HCEC 1CT (cell line): ENCODE measurements at places on chromosomes 2 and 18.
A peak's percentile ranks its signal among the peaks of the same experiment; 100 is the strongest.

DNA sequence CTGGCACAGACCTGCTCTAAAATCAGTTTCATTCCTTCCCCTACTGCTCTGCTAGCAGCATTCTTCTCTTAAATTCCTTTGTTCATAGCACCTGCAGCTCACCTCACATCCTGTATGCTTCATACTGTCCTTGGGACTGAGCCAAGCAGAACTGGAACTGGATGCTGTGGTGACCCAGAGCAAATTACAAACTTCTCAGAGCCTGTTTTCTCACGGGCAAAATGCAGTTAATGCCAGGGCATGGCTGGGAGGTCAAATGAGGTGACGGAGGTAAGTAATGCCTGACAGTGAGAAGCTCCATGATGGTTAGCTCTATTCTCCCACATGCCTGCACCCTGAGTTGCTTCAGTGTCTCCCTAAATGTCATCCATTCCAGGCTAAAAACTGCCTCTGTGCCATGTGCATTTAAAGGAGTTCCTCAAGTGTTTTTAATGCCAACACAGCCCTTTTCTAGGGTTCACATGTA, 29.7 kb downstream of the C2orf42 start:
- DNase-seq: no peak

- DNase-seq: peak; percentile 96
These were observed 17.2 kb upstream of the C2orf74 start for GRCh38 chr2:61144697-61145268.

DNA sequence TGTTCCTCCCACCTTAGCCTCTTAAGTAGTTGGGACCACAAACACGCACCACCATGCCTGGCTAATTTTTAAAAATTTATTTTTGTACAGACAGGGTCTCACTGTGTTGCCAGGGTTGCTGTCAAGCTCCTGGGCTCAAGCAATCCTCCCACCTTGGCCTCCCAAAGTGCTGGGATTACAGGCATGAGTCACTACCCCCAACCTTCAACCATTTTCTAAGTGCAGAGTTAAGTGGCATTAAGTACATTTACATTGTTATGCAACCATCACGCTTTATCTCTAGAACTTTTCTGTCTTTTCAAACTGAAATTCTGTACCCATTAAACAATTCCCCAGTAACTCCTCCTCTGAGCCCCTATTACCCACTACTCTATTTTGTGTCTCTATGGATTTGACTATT, 45.9 kb upstream of the AFF3 start:
- no peak for DNase-seq

GRCh38 chr2:201406077-201406662, 45.1 kb downstream of the TRAK2 start:
- peak; percentile 80 for DNase-seq

DNA sequence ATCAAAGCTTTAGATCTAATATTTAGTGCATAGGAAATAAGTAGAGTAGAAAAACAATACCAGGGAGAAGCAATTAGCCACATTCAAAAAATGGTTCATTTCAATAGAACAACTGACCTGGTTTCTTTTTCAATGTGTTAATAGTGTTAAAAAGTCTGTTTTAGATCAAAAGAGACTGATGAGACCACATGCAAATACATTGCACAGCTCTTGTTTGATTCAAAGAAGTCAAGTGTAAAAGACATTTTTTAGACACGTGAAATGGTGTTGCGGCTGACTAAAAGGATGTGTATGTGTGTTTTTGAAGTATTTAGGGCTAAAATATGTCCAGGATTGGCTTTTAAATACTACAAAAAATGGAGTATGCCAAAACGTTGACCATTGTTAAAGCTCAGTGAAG, 1.2 kb upstream of the AOX1 start:
- DNase-seq: no peak

DNA sequence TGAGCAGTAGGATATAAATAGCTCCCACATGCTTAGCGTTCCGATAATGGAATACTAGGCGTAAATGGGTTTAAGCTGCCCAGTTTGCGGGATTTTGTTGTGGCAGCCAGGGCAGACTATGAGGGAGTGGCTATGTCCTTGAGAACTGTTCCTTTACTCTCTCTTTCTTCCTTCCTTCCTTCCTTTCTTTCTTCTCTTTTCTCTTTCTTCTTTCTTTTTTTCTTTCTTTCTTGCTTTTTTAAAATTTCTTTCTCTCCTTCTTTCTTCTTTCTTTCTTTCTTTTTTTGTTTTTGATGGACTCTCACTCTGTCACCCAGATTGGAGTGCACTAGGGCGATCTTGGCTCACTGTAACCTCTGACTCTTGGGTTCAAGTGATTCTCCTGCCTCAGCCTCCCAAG, 9.1 kb upstream of the PRELID3A start:
- DNase-seq: no peak

GRCh38 chr2:38572167-38572566, 30.6 kb downstream of the HNRNPLL start:
- DNase-seq: peak; percentile 69

- DNase-seq: no peak
These were observed 14.4 kb downstream of the HOXD3 start for GRCh38 chr2:176171351-176172006.

GRCh38 chr18:39435996-39436395, 1870.4 kb upstream of the CELF4 start:
- DNase-seq: peak; percentile 20

DNA sequence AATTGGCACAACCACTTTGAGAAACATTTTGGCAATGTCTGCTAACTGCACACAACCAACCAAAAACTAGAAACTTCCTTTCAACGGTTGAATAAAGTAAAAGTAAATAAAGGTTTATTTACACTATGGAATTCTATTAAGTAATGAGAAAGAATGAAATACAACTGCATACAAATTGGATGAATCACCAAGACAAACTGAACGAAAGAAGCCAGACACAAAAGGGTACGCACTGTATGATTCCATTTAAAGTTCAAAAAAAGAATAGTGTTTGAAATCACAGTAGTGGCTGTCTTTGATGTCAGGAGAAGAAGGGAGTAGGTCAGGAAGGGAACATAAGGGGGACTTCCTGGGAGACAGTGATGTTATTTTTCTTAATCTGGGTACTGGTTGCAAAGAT, 46.5 kb upstream of the SULT1C3 start:
- DNase-seq: peak; percentile 32

DNA sequence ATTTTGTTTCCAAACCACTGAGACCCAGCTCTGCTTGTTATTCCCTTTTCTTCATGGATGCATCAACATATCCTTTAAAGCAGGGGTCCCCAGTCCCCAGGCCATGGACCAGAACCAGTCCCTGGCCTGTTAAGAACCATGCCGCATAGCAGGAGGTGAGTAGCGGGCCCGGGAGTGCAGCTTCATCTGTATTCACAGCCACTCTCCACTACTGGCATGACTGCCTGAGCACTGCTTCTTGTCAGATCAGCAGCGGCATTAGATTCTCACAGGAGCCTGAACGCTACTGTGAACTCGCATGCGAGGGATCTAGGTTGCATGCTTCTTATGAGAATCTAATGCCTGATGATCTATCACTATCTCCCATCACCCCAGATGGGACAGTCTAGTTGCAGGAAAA, 1.6 kb upstream of the POLI start:
- DNase-seq: no peak
